HT1080 (cell line): ENCODE measurements at places on chromosomes 3 and 15.

DNA sequence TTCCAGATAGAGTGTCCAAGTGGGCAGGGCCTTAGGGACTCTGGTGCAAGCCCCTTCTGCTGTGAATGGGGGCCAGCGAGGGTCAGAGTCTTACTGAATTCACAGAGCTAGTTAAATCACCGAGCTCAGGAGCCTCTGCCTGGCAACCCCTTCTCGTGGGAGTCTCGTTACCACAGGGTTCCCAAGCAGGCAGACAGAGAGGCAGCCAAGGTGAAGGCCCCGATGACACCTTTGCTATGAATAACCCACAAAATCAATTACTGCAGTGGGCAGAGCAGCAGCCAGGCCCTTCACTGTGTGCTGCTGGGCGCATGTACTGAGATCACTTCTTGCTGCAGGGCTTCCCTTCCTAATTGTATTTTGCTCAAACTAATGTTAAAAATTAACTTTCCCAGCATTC, 56.9 kb downstream of the SPSB4 start:
- DNase-seq = no peak

GRCh38 chr3:15010664-15011063, 54.5 kb downstream of the MRPS25 start:
- DNase-seq = no peak

- DNase-seq = no peak
Observed at GRCh38 chr3:126945891-126946290, 37.0 kb upstream of the PLXNA1 start.

- no peak for DNase-seq
Observed at GRCh38 chr15:55197362-55197705, 593 bp upstream of the RSL24D1 start.

GRCh38 chr15:90705212-90705611, 11.9 kb upstream of the BLM start:
- no peak for DNase-seq

- no peak for DNase-seq
Observed at GRCh38 chr3:8655387-8655835, 10.8 kb upstream of the SSUH2 start.

- peak; percentile 92 for DNase-seq
Observed at GRCh38 chr3:135895106-135895733, 70.3 kb upstream of the PPP2R3A start.

DNA sequence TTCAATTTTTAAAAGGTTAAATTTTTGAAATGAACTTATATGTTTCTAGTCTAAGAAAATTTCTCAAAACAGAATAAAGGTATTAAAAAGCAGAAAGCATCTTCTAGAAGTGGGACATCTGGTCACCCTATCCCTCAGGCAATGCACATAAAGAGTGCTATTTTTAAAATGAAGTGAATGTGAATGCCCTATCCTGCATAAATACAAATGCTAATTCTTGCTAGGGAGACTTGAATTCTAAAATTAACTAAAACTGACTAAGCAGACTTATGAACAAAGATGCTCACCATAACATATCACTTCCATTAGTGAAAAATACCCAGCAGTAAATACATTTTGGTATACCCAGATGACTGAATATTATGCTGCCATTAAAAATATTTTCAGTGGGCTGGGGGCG, 11.7 kb downstream of the MYO5A start:
- DNase-seq = no peak

GRCh38 chr15:49110158-49110944, 45.0 kb downstream of the COPS2 start:
- DNase-seq = no peak
